Stimulated activated CD8-positive, alpha-beta memory T cell treated with anti-CD3 and anti-CD28 coated beads, Interleukin-4, amount 100 ng/mL, for 4 hours (primary cell): ENCODE measurements at places on chromosomes 13 and 19.

GRCh38 chr19:633786-634639 lies 676 bp upstream of the POLRMT start:
- no peak for DNase-seq

- no peak for DNase-seq
Observed at GRCh38 chr19:13964776-13965175, 12.5 kb downstream of the DCAF15 start.

- no peak for DNase-seq
Observed at GRCh38 chr13:80618781-80619180, 277.9 kb upstream of the SPRY2 start.

DNA sequence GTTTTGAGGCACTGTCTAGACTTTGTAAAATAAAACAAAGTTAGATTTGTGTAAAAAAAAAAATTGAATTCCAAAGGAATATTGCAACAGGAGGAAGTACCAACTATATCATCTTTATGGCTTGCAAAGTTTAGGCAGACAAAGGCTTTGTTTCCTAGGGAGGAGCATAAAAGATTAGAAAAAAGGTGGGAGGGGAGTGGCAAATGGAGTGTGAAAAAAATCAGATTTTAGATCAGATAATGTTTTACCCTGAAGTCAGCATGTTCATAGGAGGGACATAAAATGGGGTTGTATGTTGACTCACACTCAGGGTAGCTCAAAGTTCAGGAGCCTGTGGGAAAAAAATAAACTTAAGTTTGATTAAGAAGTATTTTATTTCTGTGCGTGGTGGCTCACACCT lies 3.7 kb downstream of the ZNF85 start:
- DNase-seq = no peak

- DNase-seq = no peak
Observed at GRCh38 chr19:32876236-32876918, 6.8 kb upstream of the SLC7A9 start.

- no peak for DNase-seq
Observed at GRCh38 chr19:41443813-41444455, 978 bp downstream of the ERICH4 start.

- no peak for DNase-seq
Observed at GRCh38 chr19:42324655-42325307, 654 bp upstream of the MEGF8 start.

GRCh38 chr19:29487432-29487831 lies 38.4 kb upstream of the VSTM2B start:
- DNase-seq = no peak

DNA sequence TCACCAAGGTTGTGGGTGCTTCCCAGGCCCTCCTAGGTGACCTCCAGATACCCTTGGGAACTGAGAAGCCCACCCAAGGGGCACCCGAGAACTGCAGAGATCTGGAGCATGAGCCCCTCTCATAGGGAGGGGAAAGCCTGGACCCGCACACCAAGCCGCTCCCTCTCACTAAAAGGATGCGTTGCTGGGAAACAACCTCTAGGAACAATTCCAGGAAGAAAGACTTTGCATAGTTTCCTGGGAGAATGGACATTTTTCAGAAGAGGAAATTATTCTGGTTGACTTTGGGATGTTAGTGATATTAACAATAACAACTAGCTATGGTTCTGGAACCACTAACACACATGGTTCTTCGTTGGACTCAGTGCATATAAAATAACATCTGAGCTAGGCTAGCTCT lies 64.6 kb downstream of the SLC7A1 start:
- no peak for DNase-seq
